ENCODE measurements at places on chromosomes 2 and 18.

- DNase-seq: no peak
These were observed 7.3 kb downstream of the GATA6 start for GRCh38 chr18:22176420-22177326.

DNA sequence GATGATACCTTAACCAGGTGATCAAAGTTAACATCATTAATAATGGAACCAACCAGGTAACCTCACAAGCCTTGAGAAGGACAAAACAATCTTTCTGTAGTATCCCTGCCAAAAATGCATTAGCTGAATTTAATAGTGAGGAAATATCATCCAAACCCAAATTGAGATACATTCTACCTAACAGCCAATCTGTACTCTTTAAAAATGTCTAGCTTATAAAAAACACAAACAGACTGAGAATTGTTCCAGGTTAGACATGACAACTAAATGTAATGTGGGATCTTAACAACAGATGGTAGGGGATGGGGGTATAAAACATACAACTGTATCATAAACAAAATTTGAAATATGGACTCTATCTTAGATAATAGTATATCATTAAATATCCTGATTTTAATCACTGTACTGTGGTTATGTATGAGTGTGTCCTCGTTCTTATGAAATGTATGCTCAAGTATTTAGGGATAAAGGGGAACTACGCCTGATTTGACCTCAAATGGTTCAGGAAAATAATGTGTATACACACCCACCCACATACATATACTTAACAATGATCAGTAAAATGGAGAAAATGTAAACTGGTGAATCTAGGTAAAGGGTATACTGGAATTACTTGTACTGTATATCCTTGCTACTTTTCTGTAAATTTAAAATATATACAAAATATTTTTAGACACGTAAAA is 1.7 kb downstream of the FANCL start:
- DNase-seq: no peak

DNA sequence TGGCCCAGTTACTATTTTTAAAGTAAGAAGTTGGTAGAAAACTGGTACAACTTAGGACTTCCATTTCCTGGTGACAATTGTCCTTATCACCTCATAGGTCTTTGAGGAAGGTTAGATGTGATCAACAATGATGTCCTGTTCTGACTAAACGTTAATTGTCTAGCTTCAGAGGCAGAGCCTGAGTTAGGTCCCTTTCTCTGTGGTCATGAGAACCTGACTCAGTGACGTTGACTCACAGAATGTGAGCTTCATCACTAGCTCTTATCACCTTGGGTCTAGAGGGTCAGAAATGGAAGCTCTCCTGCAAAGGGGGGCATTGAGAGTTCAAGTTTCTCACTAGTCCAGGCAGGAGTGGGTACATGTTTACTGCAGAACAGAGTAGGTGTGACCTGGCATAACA is 60.6 kb upstream of the ATP8B1 start:
- DNase-seq: no peak

DNA sequence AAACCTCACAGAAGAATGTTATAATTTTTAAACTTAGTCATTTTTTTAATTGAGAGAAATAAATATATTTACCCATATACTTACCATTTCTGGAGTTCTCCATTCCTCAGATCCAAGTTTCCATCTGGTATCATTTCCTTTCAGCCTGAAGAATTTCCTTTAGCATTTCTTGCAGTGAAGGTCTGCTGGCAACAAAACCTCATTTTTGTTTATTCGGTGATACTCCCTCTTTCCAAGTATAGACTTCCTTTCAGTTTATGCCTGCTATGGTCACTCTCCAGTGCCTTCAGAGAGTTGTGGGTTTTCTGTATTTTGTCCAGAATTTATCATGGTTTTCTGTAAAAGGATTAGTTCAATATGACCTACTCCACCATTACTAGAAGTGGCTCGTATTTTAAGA is 17.0 kb downstream of the WDPCP start:
- no peak for DNase-seq

GRCh38 chr2:126370201-126370600 is 285.8 kb upstream of the GYPC start:
- DNase-seq: no peak

DNA sequence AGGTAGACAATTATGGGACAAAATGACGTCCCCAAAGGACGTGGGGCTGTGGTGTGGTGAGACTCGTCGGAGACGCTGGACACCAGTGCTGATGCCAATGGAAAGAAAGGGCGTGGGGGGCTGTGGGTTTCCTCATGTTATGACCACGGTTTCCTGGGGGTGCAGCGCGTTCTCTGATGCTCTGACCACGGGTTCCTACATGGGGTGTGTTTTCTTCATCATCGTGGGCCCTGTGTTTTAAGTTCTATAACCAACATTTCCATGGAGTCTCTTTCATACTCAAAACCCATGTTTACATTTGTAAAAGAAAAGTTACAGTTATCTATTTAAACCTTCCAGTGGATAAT is 141.6 kb downstream of the RTP5 start:
- DNase-seq: no peak

- no peak for DNase-seq
These were observed 16.6 kb downstream of the DPP4 start for GRCh38 chr2:162057426-162057825.

- DNase-seq: no peak
These were observed 12.8 kb upstream of the ZNF532 start for GRCh38 chr18:58851856-58852255.

- DNase-seq: no peak
These were observed 5.1 kb downstream of the SLC39A10 start for GRCh38 chr2:195662138-195662537.

GRCh38 chr2:9346885-9347284 is 76.4 kb downstream of the ITGB1BP1 start:
- DNase-seq: no peak

GRCh38 chr2:163345795-163346573 is 389.8 kb downstream of the FIGN start:
- DNase-seq: peak; percentile 63

- no peak for DNase-seq
These were observed 249.9 kb upstream of the THUMPD2 start for GRCh38 chr2:40028792-40029488.

DNA sequence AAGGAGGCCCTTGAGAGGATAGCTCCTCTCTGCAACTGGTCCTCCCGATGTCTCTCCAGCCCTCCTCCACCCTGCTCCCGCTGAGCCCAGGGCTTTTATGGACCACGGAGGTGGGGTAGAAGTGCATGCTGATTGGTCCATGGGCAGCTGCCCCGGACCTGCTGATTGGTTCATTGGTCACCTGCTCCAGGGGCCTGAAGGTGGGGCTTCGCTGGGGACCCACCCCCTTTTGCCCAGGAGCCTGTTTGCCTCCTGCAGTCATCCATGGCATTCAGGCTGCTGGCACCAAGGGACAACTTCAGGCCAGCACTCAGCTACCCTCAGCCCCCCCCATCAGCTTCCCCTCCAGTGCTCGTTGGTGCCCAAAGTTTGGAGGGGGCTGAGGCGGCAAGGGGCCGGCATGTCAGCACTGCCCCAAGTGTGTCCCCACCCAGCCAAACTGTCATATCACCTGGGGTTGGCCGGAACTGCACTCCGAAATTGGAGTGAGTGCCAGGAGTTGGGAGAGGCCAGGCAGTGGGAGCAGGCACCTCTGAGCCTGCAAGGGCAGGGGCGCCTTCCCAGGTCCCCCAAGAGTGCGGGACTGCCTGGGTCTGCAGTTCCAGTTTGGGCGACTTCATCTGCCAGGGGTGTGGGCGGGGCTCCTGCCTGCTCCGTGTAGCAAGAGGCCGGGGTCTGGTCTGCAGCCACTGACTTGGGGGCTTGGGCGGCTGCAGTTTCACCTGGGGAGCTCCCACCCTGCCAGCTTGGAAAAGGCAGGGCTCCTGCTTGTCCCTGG is 288.9 kb downstream of the RDH14 start:
- no peak for DNase-seq

DNA sequence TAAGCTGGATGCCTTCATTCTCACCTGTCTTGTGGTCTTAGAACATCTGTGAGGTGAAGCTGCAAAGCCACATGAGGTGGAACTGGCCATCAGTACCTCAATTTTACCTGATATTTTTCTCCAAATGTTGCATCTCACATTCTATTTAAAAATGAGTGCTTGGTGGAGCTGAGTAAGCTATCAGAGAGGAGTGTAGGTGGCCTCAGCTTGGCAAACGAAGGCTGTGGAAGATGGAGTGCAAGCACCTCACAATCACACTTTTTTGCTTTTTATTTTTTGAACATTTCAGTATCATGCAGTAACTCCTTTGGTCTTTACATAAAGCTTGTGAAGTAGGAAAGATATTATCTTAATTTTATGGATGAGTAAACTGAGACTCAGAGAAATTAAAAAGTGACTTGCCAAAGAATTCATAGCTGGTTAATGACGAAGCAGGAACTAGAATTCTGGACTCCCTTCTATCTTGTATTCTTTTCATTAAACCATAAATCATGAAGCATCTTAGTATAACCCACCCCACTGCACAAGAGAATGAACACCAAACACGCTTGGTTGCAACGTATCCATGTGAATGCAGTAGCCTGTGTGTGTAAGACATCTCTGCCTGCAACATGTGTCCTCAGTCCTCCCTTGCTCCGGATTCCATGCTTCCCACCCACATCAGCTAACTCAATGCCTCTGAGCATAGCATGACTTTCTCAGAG is 27.2 kb downstream of the C2orf49 start:
- DNase-seq: no peak
